IPS DF 6.9 (cell line): ENCODE measurements at places on chromosomes 12 and 14.

GRCh38 chr14:65550779-65551643 lies 138.5 kb downstream of the FUT8 start:
- DNase-seq, result no peak

- no peak for DNase-seq
Observed at GRCh38 chr12:71567537-71567936, 96.1 kb downstream of the ZFC3H1 start.

- no peak for DNase-seq
Observed at GRCh38 chr12:22631863-22632463, 7.0 kb downstream of the ETNK1 start.

- no peak for DNase-seq
Observed at GRCh38 chr12:22321018-22321605, 13.4 kb downstream of the ST8SIA1 start.
